Left hindlimb (tissue), 1 donor: ENCODE measurements at places on chromosomes 7 and 10.

DNA sequence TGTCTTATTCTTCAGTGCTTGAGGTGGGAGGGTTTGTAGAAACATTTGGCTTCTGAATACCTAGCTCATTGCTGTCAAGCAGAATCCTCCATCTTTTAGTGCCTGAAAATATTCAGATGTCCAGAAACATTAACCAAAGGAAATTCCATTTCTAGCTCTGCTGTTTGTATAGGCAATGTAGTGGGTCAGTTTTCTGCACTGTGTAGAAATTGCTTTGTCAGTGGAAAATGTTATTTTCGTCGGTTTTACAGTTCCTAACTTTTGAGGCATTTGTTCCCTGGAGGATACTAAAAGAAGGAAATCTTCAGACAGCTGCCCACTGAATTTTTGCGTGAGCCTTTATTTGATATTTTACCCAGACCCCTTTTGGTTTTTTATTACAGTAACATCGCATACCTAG, 143.4 kb downstream of the TPST1 start:
- no peak for DNase-seq

- DNase-seq, result peak; percentile 73
These were observed 182.8 kb downstream of the ARHGAP12 start for GRCh38 chr10:31745612-31746376.

DNA sequence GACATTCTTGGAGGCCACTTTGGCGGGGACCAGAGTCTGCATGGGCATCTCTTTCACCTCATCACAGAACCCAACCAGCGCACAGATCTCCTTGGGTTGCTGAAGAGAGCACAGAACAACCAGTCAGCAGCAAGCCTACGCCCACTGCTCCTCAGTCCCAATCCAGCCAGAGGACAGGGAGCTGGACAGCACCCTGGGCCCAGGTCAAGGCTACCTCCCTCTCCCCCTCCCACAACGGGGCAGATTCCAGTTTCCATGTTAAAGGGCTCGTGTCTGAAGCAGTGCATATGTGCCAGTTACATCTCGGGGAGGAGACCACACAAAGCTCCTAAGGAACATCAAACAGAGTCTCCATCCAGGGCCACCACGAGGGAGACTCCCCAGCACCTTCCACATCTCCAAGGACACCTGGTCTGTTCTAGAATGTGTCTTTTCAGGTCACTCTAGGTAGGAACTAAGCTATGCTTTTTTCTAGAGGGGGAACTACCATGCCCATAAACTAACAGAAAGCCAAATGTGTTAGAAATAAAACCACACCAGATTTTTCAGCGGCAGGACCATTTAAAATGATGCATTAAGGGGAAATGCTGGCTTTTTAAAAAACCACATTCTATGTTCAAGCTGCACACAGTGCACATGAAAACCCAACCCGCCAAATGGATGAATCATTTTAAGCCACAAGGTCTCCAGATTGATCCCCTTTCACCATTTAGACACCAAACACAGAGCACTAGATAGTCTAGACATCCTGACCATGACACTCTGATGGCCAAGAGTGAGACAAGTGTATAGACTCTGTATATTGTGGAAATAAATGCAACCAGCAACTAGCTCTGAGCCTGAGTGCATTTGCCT, 28.9 kb downstream of the PSAP start:
- no peak for DNase-seq

DNA sequence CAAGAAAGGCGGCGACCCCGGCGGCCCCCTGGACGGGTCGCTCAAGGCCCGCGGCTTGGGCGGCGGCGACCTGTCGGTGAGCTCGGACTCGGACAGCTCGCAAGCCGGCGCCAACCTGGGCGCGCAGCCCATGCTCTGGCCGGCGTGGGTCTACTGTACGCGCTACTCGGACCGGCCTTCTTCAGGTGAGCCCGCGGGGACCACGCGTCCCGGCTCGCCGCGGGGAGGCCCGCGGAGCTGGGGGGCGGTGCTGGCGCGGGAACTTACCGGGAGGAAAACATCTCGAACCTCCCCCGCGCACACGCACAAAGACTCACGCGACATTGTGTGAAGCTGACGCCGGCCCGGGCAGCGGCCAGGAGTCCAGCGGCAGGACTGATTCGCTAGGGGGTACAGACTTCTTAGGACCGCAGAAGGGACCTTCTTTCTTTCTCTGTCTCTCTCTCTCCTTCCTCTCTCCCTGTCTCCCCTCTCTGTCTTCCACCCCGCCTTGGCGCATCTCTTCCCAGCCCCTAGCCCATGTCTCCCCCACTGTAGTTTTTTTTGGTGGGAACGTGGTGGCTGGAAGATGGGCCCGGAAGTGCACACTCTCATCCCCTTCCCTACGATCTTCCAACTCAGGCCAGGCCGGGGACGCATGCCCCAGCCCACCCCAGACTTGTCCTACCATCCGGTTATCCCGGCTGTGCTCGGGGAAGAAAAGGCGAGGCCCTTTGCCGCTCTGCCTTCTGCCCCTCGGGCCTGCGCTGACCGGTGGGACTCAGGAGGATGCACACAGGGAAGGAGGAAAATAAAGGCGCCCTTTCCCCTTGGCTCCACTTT, 1.2 kb downstream of the EN2 start:
- no peak for DNase-seq

GRCh38 chr10:89210794-89211425, 3.8 kb upstream of the CH25H start:
- no peak for DNase-seq

GRCh38 chr10:32790483-32790882, 167.5 kb downstream of the ITGB1 start:
- no peak for DNase-seq

GRCh38 chr10:53650794-53651193, 878.2 kb upstream of the MBL2 start:
- no peak for DNase-seq

GRCh38 chr7:157457355-157458253, 120.8 kb downstream of the DNAJB6 start:
- DNase-seq, result no peak

DNA sequence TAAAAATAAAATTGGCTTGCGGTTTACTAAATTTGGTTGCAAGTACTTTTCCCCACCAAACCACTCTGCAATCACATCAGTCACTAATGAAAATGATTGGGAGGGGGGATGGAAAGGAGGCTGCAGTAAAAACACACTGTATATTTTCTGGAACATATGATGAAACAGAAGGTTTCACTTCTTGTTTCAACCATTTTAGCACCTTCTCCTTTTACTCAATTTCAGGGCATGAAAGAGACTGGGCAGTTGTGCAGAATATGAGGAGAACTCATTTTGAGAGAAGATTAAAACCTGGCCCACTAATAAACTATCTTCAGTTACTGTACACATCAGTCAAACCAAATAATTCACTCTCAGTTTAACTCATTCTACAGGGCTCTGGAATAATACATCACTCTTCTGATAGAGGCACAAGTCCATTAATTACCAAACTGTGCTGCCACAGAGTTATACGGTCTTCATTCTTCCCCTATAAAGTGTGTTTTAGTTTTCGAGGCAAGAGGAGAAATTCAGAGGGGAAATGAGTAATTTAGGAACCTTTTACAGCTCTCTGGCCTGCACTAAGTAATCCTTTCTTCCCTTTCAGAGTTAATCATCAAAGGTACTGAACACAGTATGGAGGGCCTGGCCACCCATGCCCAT, 25.5 kb downstream of the JAZF1 start:
- no peak for DNase-seq

DNA sequence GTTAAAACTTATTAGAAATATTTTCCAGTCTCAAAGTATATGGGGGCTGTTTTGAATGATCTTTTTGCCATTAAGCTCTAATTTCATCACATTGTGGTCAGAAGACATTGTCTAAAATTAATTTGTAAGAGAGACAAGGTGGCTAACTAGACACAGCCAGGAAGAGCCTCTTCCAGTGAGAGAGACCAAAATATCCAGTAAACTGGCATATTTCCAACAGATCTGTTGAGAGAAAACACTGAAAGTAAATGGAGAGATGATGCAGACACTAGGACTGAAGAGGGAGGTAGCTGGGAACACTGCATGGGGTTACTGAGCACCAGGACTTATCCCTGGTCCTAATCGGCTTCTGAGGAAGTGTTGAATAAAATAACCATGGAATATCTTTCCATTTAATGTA, 101.5 kb upstream of the TAS2R16 start:
- DNase-seq, result no peak

DNA sequence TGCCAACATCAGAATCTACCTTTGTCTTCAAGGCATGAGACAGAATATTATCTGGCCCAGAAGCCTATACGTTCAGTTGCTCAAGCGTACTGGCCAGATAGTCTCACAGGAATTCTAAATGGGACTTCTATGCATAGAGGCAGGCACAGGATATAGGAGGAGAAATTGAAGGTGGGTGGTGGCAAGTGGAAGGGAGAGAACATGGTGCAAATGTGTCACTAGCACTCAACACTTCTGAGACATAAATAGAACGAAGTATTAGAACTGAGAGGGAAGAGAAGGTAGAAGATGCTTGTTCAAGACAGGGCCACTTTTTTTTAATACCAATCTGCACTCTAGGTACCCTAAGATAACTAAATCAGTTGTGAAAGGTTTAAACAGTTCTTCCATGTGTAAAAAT, 85.8 kb downstream of the TFPI2 start:
- no peak for DNase-seq

DNA sequence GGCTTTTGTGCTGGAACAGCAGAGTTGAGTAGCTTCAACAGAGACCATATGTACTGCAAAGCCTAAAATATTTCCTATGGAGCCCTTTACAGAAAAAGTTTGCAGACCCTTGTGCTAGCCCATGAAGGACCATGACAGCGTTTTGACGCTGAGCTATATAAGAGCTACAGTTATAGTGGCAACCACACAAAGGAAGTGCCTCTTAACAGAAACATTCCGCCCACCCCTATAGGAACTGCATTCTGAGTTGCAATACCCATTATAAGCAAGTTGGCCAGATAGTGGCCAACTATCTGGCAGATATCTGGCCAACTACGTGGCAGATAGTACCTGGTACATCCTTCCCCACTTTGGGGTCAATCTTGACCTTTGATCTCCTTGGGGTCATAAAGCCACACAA, 47.5 kb upstream of the DMBT1 start:
- no peak for DNase-seq

GRCh38 chr7:140539461-140539860, 60.2 kb upstream of the MKRN1 start:
- DNase-seq, result no peak

GRCh38 chr7:6536262-6537260, 14.7 kb downstream of the GRID2IP start:
- peak; percentile 51 for DNase-seq

DNA sequence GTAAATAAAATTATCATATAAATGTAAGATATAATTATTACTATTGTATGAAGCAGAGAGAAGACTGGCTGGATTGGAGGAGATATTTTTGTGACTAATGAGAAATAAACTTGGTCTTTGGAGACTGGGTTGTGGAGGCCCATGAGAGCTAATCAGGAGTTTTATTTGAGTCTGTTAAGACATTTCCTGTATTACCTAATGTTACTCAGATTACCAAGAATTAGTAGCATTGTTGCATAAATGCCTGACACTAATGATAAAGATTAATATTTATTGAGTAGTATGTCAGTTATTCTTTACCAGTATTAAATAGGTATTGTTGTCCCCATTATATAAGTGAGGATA, 7.1 kb downstream of the CCDC126 start:
- no peak for DNase-seq

DNA sequence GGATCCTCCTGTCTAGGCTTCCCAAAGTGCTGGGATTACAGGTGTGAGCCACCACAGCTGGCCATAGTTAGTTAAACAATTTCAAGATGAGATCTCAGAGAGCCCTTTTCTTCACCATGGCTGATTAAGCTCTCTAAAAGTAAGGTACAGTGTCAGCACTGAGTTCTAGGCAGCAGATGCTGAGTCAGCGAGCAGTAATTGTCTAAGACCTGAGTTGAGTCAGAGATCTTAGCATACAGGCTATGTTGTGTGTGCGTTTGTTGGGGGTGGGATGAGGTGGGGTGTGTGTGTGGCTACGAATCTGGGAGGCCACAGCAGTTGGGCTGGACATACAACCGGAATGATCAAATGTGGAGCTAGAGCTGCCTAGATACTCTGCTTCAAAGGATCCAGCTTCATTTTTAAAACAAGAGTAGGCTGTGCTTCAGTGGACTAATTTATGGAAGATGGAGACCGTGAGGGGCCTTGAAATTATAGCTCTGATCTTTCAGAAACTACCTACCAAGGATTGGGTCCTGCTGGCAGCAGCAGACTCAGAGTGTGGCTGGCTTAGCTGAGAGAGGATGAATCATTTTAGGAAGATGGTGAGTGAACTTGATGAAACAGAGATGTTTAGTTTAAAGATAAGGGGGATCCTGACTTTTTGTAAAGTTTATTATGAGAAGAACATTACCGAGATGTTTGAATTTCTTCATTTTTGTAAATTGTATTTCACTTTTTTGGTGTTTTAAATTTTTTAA, 17.5 kb upstream of the MTPN start:
- no peak for DNase-seq
